ENCODE measurements at places on chromosomes 11 and 22.

DNA sequence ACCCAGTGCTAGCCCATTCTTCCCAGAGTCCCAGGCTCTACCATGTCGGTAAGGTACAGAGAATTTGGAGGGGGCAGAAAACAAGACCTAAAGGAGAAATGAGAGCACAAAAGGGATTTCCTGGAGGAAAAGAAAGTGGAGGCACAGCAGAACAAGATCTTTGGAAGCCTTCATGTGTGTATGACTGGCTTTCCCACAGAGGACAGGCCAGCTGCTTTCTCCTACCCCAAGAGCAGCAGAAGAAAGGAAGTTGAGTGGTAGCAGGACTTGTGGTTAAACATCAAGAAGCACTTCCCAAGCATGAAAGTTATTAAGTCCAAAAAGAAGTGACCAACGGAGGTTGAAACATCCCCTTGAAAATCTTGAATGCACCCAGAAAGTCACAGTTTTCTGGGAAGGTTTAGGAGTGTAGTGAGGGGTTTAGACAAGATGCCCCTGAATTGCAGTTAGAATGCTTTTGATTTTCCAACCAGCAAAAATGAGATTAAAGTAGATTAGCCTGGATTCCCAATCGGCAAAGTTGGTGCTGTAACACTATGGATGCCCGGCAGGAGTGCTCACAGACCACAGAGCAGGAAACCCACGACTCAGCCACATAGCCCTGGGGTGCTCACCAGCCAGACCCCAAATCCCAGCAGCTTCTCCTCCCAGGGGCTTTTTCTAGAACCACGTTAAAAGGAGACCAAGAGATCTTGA lies 608 bp downstream of the TMPRSS13 start:
- DNase-seq = no peak

DNA sequence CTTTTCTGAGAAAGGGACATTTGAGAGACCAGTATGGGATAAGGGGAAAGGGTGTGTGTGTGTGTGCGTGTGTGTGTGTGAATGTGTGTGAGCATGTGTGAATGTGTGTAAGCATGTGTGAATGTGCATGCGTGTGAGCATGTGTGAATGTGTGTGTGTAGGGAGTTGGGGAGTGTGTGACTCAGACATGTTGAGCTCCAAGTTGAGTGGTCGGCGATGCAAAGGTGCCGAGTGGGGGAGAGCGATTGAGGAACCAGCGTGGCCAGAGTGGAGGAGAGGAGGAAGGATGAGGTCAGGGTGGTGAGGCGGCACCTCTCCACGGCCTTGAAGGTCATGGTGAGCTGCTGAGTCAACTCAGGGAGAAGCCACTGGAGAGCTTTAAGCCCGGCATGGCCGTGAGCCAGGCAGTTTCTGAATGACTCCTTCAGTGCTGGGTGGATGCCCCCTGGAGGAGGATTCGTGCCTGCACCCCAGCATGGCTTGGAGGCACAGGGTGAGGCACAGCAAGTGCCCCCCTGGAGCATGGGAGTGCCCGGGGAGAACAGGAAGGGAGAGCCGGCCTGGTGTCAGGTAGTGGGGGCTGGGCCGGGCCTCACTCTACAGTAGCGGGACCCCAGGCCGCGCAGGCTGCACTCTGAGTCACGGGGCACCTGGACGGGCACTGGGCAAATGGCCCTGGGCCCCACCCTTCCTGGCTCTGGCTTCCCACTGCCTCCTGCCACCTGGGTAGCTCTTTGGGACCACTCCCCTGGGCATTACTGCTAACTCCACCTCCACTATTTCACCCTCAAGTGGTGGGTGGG lies 8.2 kb upstream of the CCDC88B start:
- peak; percentile 56 for DNase-seq

GRCh38 chr11:64642871-64643255 lies 51.8 kb downstream of the SLC22A12 start:
- DNase-seq = no peak

- no peak for DNase-seq
These were observed 84.2 kb downstream of the FBXO7 start for GRCh38 chr22:32558681-32559355.

DNA sequence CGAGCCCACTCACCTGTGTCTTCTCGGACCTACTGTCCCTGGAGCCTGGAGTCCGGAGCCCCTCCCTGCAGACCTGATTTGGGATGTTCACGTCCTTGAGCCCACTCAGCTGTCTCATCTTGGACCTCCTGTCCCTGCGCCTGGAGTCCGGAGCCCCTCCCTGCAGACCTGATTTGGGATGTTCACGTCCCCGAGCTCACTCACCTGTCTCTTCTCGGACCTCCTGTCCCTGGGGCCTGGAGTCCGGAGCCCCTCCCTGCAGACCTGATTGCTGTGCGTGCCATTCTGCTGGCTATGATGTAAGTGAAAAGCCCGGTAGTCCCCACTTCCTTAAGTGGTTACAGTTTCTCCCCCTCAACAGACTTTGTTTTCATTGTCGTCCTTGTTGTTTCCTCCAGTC lies 867.1 kb downstream of the BRD1 start:
- DNase-seq = no peak

- no peak for DNase-seq
These were observed 25.7 kb upstream of the CRTAM start for GRCh38 chr11:122812638-122813037.

DNA sequence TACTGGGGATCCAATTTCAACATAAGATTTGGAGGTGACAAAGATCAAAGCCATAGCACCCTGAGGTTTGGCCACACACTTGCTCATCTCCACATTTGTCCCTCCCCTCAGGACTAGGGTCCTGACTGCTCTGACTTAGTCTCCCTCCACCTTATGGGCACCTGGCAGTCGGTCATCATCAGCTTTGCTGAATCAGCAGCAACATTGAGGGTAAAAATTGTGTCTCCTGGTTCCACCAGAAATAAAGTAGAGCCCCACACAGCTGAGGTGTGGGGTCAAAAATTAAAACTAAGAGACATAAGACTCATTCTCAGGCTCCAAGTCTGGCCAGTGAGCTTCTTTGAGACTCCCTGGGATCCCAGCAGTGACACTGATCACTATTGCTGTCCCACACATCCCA lies 56.2 kb downstream of the GGTLC2 start:
- no peak for DNase-seq

DNA sequence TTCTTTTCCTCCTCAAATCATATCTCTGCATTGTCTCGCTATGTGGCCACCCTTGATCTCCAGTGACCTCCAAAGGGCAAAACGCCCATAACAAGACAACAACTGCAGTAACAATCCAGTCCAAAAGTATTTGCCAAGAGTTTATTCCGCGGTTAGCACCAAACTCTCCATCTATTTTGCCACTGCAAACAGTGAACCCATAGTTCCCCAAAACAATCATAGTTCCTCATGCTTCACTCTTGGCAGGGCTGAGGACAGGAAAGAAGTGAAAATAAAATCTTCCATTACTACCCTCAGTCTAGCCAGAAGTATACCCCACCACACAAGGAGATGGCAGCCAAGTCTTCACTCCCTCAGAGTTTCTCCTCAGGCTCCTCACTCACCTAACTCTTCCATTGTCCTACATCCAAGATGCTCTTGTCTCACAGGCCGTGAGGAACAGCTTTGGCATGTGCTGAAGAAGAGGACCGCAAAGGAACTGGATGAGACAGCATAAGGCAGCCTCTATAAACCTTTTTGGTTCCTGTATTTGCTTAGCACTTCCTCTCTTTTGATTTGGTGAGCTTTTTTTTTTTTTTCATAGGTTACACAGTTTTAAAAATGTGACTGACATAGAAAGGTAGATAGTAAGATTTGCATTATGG lies at the start of gene LPXN:
TSS of gene LPXN (minus strand) at position 480 of the 644 bp plus-strand sequence. CDS start at position 396, 84 bp downstream.
- peak; percentile 78 for DNase-seq

- DNase-seq = no peak
These were observed 1154.2 kb upstream of the TENM4 start for GRCh38 chr11:80595011-80595410.

DNA sequence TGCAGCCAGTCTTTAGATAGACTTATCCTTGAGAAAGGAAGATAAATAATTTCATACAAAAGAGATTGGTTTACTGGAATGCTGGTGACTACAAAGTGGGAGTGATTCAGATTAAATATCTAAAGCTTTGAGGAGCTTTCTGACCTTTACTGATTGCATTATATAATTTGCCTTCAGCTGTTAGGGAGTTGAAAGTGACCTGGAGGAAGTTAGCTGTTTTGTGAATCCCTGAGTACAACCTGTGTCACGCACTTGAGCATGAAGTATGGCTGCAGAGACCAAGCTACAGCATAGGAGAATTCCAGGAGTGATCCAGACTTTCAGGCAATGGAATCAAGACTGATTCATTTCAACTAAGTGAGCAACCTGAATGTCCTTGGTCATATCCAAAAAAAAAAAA lies 1848.3 kb upstream of the RAG2 start:
- DNase-seq = no peak

GRCh38 chr11:71456294-71456693 lies 3.3 kb downstream of the NADSYN1 start:
- no peak for DNase-seq

GRCh38 chr22:20016734-20017621 lies at the start of gene ARVCF:
Gene ARVCF, minus strand, starts transcription at chr22:20016823. Its CDS starts 26,029 bp downstream, at chr22:19990794.
- DNase-seq = peak; percentile 87

- DNase-seq = no peak
These were observed at the start of gene BATF2 for GRCh38 chr11:64996710-64997380. Gene BATF2, minus strand, starts transcription at chr11:64996971. Its CDS starts 57 bp downstream, at chr11:64996914.

- no peak for DNase-seq
These were observed 5.4 kb downstream of the SFI1 start for GRCh38 chr22:31501738-31502137.

- DNase-seq = peak; percentile 86
These were observed 912.8 kb downstream of the DLG2 start for GRCh38 chr11:84714316-84714780.

DNA sequence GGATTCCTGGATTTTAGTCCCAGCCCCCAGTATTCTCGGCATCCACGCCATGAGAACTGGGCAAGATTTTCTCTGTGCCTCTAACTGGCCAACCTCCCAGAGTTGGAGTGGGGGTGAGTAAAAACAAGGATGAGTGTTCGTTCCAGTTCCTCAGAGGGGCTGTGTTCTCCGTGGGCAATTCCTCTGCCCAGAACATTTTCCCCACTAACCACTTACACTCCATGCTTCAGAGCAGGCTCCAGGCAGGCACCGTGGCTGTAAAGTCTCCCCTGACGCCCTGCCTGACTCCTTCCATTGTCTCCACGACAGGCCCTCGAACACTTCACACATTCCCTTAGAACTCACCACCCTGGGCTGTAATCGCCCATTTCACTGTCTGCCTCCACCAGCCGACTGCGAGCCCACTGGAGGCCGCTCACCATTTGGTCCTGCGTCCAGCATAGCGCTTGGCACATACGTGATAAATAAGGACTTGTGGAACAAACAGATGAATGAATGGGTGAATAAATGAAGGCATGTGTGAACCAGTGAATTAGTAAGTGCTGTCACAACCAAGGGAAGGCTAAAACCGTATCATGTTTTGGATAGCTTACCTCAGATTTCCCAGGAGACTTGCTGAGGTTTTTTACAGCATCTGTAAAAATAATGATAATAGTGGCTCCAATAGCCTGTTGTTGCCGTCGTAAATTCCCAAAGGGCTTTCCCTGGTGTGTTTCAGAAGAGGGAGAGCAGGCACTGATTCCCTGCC lies 6.1 kb downstream of the APLNR start:
- DNase-seq = no peak

DNA sequence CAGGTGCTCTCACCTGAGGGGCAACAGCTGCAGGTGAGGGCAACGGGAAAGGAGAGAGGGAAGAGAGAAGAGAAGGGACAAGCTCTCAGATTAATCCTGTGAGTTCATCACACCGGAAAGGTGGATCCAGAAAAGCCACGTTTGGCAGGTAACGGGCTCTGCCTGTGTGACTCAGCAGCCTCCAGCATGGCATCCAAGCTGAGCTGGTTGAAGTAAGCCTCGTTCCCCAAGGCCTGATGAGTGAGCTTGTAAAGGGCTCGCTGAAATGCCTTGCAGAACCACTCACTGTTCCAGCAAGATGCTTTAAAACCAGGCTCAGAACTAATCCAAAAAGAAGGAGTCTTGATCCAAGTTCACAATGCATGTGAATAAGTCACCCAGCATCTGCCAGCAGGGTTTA lies 206.9 kb upstream of the TMEM45B start:
- DNase-seq = no peak

GRCh38 chr11:12968826-12969225 lies 40.3 kb upstream of the RASSF10 start:
- no peak for DNase-seq

GRCh38 chr11:133693110-133693509 lies 152.2 kb downstream of the SPATA19 start:
- DNase-seq = no peak

Data from MM.1S (cell line).